ENCODE measurements at places on chromosomes 2 and 18.

GRCh38 chr2:55720417-55720816, 26.8 kb upstream of the PNPT1 start:
- no peak for DNase-seq

DNA sequence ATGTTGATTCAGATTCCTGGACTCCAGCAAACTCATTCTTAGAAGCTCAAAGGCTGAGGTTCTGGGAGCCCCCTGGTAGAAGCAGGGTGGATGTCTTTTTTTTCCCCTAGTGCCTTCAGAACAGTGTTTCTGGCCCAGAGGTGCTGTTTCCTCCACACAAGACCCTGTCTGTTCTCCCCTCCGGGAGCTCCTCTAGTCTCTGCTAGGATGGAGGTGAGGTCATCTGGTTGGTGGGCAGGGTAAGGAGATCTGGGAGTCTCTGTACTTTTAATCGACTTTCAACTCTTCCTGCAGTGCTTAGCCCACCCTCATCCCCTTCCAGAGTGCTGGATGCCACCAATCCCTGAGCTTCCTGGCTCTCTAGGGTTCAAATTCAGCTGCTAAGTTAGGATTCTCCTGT, 192.0 kb downstream of the SH3BP4 start:
- no peak for DNase-seq

DNA sequence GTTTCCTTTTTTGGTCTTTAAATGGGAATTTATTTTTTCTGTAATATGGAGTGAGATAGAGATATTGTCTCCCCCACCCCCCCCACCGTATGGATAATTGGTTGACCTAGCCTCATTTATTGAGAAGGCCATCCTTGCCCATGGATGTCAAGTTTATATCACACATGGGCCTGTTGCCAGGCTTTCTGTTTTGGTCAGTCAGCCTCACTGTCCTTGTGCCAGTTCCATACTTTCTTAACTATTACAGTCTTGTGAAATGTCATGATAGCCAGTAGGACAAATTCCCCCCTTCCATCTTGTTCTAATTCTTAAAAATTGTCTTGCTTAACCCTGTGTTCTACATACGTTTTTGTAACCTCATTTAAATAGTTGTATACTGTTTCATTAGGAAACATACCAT, 12.5 kb downstream of the BABAM2 start:
- no peak for DNase-seq

GRCh38 chr18:13745696-13746095, 19.2 kb downstream of the RNMT start:
- DNase-seq = no peak

GRCh38 chr18:43022874-43023273, 92.6 kb downstream of the RIT2 start:
- no peak for DNase-seq

DNA sequence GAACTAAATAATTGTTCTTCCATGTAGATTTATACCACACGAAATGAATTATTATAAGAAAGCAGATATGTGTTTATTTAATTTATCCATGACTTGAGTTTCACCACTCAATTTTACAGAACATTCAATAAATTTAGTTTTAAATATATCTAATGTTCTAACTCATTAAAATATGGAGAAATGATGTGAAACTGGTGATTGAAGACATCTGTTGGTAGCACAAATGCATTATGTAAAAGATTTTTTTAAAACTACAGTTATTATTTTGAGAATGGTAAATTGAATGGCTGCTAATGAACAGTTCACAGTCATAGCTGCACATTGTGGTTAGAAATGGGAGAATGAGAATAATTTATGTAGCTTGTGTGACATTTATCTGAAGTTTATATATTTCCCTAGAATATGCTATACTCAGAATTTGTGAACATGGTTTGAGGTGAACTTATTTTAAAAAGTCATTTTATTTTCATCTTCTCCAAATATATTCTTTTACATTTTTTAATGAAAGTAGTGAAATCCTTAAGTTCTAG, 203.5 kb downstream of the DPP4 start:
- DNase-seq = no peak

DNA sequence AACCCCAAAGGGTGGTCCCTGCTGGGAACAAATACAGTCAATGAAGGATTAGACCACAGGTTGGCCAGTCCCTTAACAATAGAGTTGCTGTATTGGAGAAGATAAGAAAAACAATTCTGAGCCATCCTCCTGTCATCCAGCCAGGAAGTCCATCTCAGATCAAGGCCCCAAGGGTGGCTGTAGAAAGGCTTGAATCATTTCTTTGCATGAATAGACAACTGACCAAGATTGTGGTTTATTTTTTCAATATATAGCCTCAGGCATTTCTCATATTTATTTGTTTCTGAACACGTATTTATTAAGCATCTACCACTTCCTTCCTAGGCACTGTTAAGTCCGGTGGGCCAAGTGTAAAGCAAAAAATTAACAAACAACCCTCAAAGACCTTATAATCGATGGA, 274.4 kb upstream of the SLC14A2 start:
- no peak for DNase-seq

DNA sequence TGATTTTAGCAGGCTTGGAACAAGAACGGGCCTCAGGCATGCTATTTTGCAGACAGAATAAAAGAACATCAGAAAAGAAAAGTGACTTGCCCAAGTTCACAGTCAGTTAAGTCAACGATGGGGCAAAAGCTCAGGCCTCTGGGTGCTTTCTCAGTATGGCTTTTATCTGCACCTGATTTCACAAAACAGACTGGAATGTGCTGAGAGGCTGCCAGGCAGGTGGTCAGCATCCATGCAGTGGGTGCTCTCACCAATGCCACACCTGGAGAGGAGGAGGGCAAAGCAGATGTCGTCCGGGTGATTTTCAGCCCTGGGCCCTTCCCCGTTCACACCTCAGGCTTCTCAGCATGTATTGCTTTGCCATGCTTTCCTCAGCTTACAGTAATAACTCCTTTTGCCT, 854.6 kb downstream of the RNF144A start:
- DNase-seq = no peak

DNA sequence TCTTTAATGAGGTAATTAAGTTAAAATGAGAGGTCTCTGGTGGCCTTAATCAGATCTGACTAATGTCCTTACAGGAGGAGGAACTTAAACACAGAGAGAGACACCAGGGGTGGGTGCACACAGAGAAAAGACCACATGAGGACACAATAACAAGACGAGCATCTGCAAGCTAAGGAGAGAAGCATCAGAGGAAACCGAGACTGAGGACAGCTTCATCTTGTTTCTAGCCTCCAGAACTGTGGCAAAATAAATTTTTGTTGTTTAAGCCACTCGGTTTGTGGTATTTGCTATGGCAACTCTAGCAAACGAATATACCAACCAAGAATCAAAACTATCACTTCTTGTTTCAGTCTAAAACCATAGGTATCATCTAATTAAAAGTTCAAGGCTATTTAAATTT, 400.1 kb downstream of the PID1 start:
- DNase-seq = no peak

- DNase-seq = no peak
These were observed 48.4 kb upstream of the SPATS2L start for GRCh38 chr2:200258081-200258480.

- no peak for DNase-seq
These were observed 183.7 kb downstream of the FHOD3 start for GRCh38 chr18:36481201-36481657.

GRCh38 chr18:59881728-59882656, 17.8 kb upstream of the PMAIP1 start:
- no peak for DNase-seq

- DNase-seq = no peak
These were observed 19.4 kb upstream of the MLPH start for GRCh38 chr2:237467447-237468179.

DNA sequence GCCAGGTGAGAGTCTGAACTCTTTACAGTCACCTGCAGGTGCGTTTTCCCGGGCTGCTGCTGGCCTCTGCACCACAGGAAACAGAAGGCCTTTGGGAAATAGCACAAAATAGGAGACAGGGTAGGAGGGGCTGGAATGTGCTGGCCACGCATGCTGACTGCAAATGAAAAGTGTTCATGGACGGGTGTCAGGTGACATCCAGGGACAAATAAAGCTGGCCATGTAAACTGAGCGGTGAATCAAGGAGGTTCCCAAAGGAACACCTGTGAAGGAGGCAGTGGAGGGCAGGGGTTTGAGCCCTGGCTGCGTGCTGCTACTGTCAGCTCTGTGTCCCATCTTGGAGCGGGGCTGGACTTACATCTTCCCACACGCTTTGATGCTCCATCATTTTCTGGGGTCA, 42.4 kb upstream of the GBX2 start:
- no peak for DNase-seq

DNA sequence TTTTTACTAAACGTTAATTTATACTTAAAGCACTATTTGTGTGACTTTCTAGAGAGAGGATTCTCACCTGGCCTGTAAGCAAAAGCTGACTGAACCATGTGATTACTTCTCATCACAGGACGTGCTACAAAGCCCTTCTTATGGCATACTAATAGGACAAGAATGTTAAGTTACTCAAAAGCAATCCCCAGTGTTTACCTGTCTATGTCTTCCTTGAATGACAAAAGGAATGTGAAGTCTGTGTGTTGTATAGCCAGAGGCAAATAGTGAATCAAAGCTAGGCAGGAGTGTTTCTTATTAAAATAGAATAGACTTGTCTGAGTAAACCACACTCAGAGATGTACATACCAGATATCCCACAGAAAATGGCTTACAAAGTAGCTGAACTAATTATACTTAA, 1465.5 kb downstream of the SUCLG1 start:
- no peak for DNase-seq

- DNase-seq = no peak
These were observed 451.0 kb upstream of the SALL3 start for GRCh38 chr18:78528411-78529258.

- DNase-seq = no peak
These were observed 64.3 kb upstream of the FZD7 start for GRCh38 chr2:201969241-201969937.

DNA sequence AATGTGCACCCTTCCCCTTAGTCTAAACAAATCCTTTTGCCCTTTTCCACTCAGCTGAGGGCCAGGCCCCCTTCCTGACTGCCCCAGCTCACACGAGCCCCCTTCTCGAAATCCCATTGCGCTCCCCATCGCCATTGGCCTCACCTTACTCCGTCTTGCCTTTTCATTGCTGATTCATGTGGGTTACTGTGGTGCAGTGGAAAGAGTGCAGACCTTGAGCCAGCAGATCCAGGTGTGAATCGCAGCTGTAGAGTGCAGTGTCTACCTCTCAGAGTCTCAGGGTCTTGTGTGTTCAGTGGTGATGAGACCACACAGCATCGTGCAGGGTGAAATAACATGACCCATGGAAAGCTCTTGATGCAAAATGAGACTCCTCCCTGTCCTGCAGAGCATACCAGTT, 132.4 kb upstream of the APCDD1 start:
- no peak for DNase-seq

DNA sequence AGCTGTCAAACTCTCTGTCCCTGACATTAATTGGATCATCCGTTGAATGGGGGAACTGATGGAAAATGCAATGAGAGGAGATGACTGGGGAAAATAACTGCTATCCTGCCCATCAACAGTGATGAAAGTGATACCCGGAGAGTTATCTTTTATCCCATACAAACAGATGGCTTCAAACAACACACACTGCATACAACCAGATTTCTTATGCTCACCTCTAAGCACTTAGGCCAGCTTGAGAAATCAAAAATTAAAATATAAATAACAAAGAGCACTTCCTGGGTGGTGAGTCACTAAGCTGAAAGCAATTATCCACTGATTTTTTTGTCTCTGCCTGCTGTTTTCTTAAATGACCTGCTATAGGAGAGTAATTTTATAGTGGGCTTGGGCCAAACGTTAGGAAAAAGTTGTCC, 237.6 kb upstream of the RGPD4 start:
- no peak for DNase-seq

- peak; percentile 46 for DNase-seq
These were observed at the start of gene ADGRF3 for GRCh38 chr2:26346454-26347053. ADGRF3 (minus strand) TSS chr2:26346789; CDS start chr2:26346234, 555 bp downstream.

- DNase-seq = peak; percentile 50
These were observed 11.9 kb upstream of the AGFG1 start for GRCh38 chr2:227460070-227460485.

DNA sequence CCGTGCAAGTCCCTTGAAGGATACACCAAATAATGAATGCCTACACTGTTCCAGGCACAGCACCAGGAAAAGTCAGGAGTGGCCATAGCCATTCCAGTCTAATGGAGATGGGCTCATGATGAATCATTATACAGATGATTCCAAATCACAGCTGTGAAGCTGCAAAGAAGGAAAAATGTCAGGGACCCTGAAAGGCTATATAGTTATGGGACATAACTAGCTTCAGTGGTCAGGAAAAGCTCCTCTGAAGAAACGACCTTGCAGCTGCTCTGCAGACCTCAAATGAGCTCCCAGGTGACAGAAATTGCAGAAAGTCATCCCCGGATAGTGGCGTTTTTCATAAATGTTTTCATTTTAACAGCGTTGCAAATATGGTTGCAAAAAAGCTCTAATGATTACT, 200.8 kb downstream of the PTGR3 start:
- no peak for DNase-seq

GRCh38 chr2:202104286-202104870, 31.3 kb downstream of the KIAA2012 start:
- no peak for DNase-seq

- no peak for DNase-seq
These were observed 40.6 kb downstream of the ZRANB3 start for GRCh38 chr2:135490376-135490775.

DNA sequence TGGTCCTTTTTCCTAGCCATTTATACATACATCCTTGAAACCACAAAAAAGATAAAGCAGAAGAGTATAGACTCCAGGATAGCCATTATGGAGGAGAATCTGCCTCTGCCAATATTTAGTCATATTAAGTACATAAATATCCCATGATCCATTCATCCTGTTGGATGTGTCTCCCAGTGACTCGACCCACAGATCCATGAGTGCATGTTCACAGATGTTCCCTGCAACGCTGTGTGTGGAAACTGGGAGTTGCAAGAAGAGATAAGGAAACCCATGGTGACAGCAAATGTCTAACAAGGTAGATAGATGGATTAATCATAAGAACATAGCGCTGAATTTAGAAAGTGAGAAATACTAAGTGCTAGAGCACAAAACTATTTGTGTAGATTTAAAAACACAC, 34.5 kb downstream of the STK39 start:
- DNase-seq = no peak

- no peak for DNase-seq
These were observed 221.7 kb downstream of the SOX11 start for GRCh38 chr2:5913711-5914395.

DNA sequence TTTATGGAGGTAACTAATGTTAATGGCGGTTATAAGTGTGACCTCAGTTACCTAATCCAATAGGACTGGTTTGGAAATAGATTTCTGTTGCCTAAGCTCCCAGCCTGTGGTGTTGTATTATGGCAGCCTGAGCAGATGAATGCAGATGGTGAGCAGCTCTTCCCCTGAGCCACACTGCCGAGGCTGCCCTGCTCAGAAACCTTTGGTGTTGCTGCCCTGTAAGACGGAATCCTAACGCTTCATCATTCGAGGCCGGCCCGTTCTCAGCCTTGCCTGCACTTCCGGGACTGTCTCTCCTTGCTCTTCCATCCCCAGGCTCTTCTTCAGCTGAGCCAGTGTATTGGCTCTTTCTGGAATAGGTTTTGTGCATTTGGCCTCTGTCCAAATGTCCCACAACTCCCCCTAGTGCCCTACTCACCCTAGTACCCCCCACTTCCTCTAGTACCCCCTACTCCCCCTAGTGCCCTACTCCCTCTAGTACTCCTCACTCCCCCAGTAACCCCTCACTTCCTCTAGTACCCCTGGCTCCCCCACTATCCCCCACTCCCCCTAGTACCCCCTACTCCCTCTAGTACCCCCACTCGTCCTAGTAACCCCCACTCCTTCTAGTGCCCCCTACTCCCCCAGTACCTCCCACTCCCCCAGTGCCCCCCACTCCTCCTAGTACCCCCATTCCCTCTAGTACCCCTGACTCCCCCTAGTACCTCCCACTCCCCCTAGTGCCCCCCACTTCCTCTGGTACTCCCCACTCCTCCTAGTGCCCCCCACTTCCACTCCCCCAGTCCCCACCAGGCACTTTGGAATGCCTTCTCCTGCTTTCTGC, 106.0 kb upstream of the TAF1B start:
- DNase-seq = no peak
